Subcutaneous preadipocyte (primary cell): ENCODE measurements at places on chromosomes 6 and 20. TPM values are rescaled to one million over a fixed set of nuclear protein-coding genes. Genes with fewer than 3 reads are reported as not detected.

The ALDH5A1 gene
- total RNA-seq: 0.37 and 0.39 TPM in 2 replicates

The BPI gene
- not detected in 2 replicates for total RNA-seq

The BTN1A1 gene
- total RNA-seq: under 0.01 and 0.20 TPM in 2 replicates

The MTFR2 gene
- total RNA-seq: 2.2 and 3.5 TPM in 2 replicates

The DAAM2 gene
- total RNA-seq: 0.59 and 1.1 TPM in 2 replicates

The LY6G6D gene
- total RNA-seq: not detected in 2 replicates

The EPPIN gene
- not detected in 2 replicates for total RNA-seq

The CTCFL gene
- total RNA-seq: not detected in 2 replicates

The EPB41L1 gene
- 13.2 and 14.3 TPM in 2 replicates for total RNA-seq

The MACROD2 gene
- 0.78 TPM in 1 of 2 replicates, not detected in the other for total RNA-seq

The FILIP1 gene
- under 0.01 and 0.37 TPM in 2 replicates for total RNA-seq

The TNF gene
- total RNA-seq: not detected in 2 replicates

The MBOAT1 gene
- 6.2 and 7.6 TPM in 2 replicates for total RNA-seq

The POPDC3 gene
- 23.7 and 24.6 TPM in 2 replicates for total RNA-seq

The BNIP5 gene
- total RNA-seq: not detected in 2 replicates

The CPNE1 gene
- 140 and 147 TPM in 2 replicates for total RNA-seq

The GCNT2 gene
- total RNA-seq: not detected in 2 replicates

The SMLR1 gene
- not detected in 2 replicates for total RNA-seq

The WFDC8 gene
- total RNA-seq: not detected in 2 replicates

The OSER1 gene
- 30.3 and 40.1 TPM in 2 replicates for total RNA-seq

The DLGAP4 gene
- 14.0 and 18.6 TPM in 2 replicates for total RNA-seq

The IMPG1 gene
- not detected in 2 replicates for total RNA-seq

The C6orf15 gene
- not detected in 2 replicates for total RNA-seq

The KCNG1 gene
- total RNA-seq: 4.8 and 5.5 TPM in 2 replicates

The SLC13A3 gene
- total RNA-seq: 2.5 and 4.4 TPM in 2 replicates

The GPSM3 gene
- total RNA-seq: 1.1 and 1.4 TPM in 2 replicates

The CD109 gene
- total RNA-seq: 79.4 and 100 TPM in 2 replicates

The SPATS1 gene
- not detected in 2 replicates for total RNA-seq

The MAN1A1 gene
- 127 and 156 TPM in 2 replicates for total RNA-seq

The PPP1R11 gene
- total RNA-seq: 29.9 and 30.1 TPM in 2 replicates

The C6orf58 gene
- total RNA-seq: 0.20 TPM in 1 of 2 replicates, not detected in the other

The TNFRSF6B gene
- 8.2 and 10.7 TPM in 2 replicates for total RNA-seq

The TREM1 gene
- total RNA-seq: 0.78 and 7.0 TPM in 2 replicates

The PROCR gene
- 136 and 137 TPM in 2 replicates for total RNA-seq

The GUCA1A gene
- not detected in 2 replicates for total RNA-seq

The GFOD1 gene
- total RNA-seq: 2.2 and 3.9 TPM in 2 replicates

The KIF6 gene
- 0.73 TPM in 1 of 2 replicates, not detected in the other for total RNA-seq

The LGSN gene
- total RNA-seq: not detected in 2 replicates

The SRPK1 gene
- 55.1 and 77.4 TPM in 2 replicates for total RNA-seq

The GABRR2 gene
- 0.37 TPM in 1 of 2 replicates, not detected in the other for total RNA-seq

The NUDT3 gene
- 25.0 and 31.7 TPM in 2 replicates for total RNA-seq

The TFB1M gene
- 16.9 and 30.1 TPM in 2 replicates for total RNA-seq

The MLIP gene
- total RNA-seq: not detected in 2 replicates

The STX11 gene
- 1.5 and 1.6 TPM in 2 replicates for total RNA-seq

The DEFB128 gene
- total RNA-seq: not detected in 2 replicates

The SLC17A2 gene
- not detected in 2 replicates for total RNA-seq

The KATNA1 gene
- total RNA-seq: 19.8 and 23.1 TPM in 2 replicates

The INSM1 gene
- total RNA-seq: not detected in 2 replicates

The MOG gene
- not detected in 2 replicates for total RNA-seq
